ENCODE measurements at places on chromosomes 11 and 22. TPM values are rescaled to one million over a fixed set of nuclear protein-coding genes. Genes with fewer than 3 reads are reported as not detected.

DNA sequence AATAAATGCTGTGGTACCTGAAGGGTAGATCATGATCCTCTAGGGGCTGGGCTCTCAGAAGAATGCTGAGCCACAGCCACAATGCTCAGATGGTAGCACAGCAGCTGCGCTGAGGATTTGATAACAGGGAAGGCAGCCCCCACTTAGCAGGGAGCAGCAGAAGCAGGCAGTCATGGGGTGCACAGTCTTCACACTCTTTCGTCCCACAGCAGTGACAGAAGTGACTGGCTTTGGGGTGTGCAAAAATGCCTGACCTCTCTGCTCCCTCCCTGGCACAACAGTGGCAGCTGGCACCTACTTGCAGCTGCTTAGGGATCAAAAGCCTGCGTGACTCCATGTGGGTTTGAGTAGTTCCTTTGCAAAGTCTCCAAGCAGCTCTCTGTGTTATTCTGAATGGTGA lies 1349.8 kb upstream of the RAG2 start:
- no peak for DNase-seq

- DNase-seq = no peak
Observed at GRCh38 chr11:129578006-129578405, 202.4 kb downstream of the BARX2 start.

- no peak for DNase-seq
Observed at GRCh38 chr22:37309211-37310074, 27.1 kb downstream of the CYTH4 start.

- no peak for DNase-seq
Observed at GRCh38 chr11:114209904-114210303, 86.3 kb upstream of the NNMT start.

Gene OR51V1
- not detected for total RNA-seq

Gene APOA5
- total RNA-seq = not detected

Gene MRGPRX3
- not detected for total RNA-seq

Gene MMP26
- total RNA-seq = not detected

Gene CD248
- 12.3 TPM for total RNA-seq

All from left ventricle myocardium inferior (tissue), 1 donor.